ENCODE measurements at places on chromosomes 6 and 20.
A peak's percentile ranks its signal among the peaks of the same experiment; 100 is the strongest.

GRCh38 chr6:132907914-132908313 lies 93.5 kb downstream of the RPS12 start:
- DNase-seq: no peak

DNA sequence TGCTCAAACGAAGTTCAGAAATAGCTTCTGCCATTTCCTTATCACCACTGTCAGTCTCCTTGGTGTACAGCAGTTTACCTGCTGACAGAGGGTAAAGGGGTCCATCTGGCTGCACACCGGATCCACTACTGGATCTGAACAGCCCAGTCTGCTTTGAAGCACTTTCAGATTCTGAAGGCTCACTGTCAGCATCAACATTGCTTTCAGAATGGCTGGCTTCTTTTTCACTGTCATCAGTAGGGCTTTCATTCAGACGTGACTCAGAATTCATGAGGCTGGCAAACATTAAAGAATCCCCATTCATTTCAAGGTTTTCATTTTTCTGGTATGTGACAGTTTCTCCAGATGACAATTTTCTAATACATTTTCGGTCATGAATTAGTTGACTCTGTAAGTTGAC lies 21.0 kb upstream of the PNISR start:
- DNase-seq: no peak

DNA sequence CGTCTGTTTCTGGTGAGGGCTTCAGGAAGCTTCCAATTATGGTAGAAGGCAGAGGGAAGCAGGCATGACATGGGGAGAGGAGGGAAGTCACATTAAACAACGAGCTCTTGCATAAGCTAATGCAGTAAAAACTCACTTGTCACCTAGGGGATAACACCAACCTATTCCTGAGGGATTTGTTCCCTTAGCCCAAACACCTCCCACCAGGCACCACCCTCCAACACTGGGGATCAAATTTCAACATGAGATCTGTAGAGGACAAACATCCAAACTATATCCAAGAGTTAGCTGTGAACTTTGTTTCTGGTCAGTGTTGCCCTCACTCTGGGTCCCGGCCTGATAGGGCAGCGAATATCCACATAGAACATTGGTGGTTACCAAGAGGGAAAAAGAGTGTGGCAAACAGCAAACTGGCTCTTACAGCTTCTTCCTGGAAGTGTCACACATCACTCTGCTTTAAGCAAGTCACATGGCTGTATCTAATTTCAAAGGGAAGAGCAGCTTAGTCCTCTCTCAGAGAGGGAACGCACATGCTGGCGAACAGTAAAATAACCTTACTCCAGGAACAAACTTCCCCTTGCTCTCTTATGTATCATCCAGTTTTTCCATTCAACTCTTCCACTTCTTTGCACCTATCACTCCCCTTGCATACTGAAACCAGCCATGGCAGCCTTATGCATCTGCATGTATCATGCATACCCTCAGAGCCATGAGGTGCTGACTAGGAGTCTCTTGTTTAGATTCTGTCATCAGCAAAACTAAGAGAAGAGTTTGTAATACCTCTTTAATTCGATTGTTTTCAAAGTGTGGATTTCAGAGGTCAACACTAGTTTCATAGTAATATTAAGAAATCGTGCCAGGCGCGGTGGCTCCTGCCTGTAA lies 4.8 kb upstream of the MOCS1 start:
- no peak for DNase-seq

DNA sequence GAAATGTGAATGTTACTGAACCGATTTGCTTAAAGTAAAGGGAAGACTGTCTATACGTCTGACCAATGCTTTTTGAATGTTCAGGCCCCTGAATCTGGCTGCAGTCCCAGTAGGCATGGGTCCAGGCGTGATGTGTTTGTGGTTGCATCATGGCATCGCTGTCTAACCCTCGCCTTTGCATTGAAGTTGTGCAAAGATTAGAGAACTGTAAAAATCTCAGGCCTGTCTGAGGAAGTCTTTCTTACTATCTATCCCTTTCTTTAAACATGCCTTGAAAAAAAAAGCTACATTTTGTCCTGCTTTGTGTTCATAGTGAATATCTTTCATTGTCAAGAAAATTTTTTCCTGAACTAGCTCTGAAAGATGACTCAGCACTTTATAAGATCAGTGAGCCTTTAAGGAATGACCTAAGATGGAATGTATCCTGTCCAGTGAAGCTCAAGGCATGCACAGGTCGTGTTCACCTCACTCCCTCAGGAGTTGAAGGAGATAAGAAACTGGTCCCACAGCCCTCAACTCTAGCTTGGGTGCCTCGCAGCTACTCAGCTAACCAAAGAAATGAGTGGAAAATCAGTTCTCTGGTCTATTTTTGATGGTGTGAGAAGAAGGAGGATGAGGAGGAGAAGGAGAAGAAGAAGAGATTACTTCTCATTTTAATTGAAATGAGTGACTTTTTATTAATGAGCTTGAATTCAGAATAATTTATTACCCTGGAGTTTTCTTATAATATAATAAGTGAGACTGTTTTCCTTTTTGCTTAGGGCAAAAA lies 48.6 kb downstream of the TPD52L1 start:
- DNase-seq: no peak

- DNase-seq: no peak
Measured at GRCh38 chr20:47762699-47763268, 22.5 kb downstream of the SULF2 start.

GRCh38 chr6:53280207-53280606 lies 68.5 kb downstream of the ELOVL5 start:
- DNase-seq: no peak

- DNase-seq: no peak
Measured at GRCh38 chr6:168524571-168525001, 83.6 kb downstream of the SMOC2 start.

DNA sequence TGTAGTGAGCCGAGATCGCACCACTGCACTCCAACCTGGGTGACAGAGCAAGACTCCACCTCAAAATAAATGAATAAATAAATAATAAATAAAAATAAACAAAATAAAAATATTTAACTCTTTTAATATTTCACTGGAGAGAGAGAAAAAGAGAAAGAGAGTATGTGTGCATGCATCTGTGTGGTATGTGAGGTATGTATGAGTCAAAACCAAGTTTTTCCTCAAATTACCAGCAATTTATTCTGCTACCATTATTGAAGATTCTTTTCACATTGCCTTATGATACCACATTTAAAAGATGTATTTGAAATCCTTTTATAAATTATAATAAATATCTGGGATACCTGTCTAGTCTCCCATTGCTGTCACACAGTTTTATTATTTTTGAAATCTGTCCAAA lies 122.1 kb downstream of the CD164 start:
- no peak for DNase-seq

- peak; percentile 27 for DNase-seq
Measured at GRCh38 chr6:132131758-132132157, 180.6 kb upstream of the CCN2 start.

DNA sequence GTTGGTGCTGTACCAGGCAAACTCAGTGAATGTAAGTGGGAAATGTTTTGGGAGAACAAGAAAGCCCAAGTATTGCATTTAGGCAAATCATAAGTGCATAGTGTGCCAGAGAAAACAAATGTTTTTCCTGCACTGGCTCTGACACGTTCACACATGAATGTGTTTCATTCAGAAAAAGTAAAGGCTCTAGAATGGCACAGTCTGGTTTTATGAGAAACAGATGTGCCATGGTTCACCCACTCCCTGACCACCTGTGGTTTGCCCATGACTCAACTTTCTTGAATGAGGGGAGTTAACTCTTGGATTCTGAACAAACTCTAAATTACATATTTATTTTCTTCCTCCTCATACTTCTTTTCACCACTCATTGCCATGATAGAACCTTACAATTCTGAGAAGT lies 126.9 kb downstream of the KCNQ5 start:
- DNase-seq: no peak

DNA sequence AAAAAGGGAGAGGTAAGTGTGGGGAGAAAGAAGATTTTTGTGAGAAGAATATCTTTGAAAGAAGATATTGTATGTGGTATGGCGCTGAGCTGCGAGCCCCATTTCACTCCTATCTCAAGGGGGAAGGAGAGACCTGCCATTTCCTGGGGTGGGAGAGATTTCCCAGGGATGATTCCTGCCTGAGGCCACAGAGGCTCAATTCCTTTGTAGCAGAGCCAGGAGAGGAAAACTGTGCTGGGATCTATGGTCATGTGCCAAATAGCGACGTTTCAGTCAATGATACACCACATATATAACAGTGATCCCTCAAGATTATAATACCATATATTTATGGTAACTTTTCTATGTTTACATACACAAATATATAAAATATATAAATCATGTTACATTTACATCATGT lies 28.9 kb downstream of the TCF21 start:
- no peak for DNase-seq

DNA sequence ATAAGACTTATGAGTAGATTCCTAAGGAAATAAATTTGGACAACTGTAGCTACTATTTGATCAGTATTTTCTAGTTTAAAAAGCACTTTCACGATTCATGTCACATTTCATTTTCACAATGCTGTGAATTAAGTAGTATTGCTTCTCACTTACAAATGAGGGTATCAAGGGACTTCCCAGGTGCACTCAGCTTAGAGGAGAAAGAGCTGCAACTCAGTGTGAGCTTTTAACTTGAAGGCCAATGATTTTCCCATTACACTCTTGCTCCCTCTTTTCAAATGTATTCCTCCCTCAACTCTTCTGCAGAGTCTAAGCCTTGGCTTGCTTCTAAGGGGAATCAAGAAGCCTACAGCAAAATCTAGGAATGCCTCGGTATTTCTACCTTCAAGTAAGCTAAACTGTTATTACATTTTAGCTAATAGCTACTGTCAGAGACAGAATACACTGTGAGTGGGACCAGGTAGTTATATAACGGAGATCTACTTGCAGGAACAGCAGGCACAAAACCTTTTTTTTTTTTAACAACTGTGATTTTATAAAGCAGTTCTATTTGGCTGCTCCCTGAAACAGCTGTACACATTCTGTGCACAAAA lies 339.0 kb downstream of the SYNE1 start:
- DNase-seq: no peak

GRCh38 chr6:32922083-32922482 lies 18.7 kb downstream of the HLA-DMB start:
- no peak for DNase-seq

DNA sequence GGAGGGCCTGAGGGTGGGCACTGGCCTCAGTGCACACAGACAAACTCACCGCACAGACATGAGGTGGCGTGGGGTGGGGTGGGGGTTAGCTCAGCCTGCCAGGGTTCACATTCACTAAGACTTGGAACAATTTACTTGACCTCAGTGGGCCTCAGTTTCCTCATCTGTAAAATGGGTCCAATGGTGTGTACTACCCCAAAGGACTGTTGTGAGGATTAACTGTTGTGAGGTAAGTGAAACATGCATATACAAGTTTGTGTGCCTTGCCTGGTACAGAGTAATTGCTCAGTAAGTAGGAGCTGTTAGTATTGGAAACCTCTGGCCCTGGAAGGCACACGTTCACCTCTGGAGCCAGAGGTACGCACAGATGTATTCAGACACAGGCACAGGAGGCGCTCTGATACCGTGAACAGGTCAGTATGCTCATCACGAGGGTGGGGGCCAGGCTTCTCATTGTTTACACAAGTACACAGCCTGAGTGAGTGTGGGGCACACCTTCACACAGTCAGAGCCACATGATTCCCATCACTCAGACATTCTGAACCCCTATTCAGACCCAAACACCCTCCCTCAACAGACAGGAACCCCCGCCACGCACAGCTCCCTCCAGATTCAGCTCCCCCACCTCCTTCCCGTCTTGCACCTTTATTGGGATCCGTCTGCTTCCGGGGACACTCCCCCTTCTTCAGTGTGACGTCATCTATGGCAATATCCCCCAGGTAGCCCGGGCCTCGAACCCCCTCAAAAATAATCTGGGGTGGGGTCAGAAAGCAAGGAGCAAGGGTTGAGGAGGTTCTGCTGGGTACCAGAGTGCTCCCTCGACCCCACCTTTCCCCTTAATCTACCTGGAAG lies 59.9 kb downstream of the MDGA1 start:
- no peak for DNase-seq

- no peak for DNase-seq
Measured at GRCh38 chr20:37218441-37218840, 39.1 kb upstream of the MROH8 start.

DNA sequence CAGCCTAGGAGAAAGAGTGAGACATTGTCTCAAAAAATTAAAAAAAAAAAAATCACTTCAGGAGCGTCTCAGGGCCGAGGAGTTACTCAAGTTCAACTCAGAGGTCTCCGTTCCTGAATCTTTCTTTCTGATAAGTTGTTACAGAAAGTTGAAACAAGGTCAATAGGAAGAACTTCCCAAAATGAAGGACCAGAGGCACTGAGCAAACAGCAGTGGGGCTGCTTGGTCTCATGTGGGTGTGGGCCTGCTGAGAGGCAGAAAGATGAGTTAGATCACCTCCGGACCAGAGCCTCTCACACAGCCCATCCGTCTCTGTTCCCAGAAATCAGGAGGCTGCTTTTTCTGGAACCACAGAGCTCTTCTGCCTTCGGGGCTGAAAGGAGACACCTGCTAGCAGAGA lies 12.4 kb downstream of the MDGA1 start:
- DNase-seq: no peak

- DNase-seq: no peak
Measured at GRCh38 chr6:161406646-161407045, 132.8 kb upstream of the AGPAT4 start.

DNA sequence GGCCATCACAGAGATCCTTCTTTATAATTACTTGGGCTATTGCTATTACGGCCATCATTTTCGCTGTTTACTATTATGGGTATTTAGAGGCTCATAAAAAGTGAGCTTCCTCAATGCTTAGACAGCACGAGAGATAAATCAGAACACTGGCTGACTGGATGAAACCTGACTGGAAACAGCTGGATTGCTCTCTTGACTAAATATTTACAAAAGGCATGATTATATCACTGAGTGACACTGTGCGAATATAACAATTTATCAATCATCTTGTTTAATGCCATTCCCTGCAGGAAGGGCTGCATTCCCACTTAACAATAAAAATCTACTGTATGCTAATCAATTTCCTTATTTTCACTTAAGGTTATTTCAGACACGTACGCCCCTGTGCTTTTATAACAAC lies 260.1 kb upstream of the ARID1B start:
- DNase-seq: no peak

- no peak for DNase-seq
Measured at GRCh38 chr6:116568821-116569755, 2.2 kb upstream of the RWDD1 start.

DNA sequence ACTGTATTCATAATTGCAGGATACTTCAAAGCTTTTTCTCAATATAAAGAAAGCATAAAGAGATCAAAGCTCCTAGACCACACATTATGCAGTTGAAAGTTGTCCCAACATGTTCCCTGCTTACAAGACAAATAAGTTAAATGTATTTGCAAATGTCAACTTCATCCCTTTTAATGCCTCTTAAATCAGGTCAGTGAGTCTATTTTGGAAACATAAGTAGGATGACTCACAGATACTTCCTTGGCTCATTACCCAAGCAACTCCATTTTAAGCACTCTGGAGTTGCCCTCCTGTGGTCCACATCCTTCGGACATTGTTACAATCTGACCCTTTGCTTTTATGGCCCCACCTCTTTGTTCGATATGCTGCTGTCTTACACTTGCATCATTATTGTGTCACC lies 162.0 kb downstream of the FAXC start:
- no peak for DNase-seq

GRCh38 chr20:427401-427800 lies 19.3 kb downstream of the RBCK1 start:
- DNase-seq: no peak

GRCh38 chr6:6758915-6759654 lies 170.6 kb downstream of the LY86 start:
- DNase-seq: peak; percentile 12
